ENCODE measurements at places on chromosomes 16 and 17.

GRCh38 chr17:68878226-68878885 lies 76.8 kb downstream of the ABCA8 start:
- DNase-seq, result no peak

DNA sequence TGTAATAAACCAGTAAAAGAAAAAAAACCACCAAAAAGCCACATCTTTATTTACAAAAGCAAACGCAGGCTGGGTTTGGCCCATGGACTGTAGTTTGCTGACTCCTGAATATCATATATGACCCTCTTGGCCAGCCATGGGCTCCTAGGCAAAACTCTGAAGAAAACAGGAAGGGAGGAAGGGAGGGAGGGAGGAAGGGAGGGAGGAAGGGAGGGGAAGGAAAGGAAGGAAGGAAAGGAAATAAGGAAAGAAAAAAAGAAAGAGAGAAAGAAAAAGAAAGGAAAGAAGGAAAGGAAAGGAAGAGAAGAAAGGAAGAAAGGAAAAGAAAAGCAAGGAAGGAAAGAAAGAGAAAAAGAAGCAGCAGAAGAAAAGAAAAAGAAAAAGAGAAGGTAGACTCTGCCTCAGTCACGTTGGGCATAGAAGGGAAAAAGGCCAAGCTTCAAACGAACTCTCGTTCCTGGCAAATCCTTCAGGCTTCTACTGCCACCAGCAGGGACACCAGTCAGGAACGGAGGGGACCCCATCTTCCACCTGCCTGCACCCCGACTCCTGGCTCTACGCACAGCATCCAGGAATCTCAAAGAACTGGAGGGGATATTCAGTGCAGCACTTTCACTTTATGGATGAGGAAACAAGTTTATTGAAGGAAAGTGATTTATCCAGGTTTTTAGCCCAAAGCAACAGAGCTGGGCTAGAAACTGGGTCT lies 22.1 kb downstream of the CDC42EP4 start:
- DNase-seq, result no peak

DNA sequence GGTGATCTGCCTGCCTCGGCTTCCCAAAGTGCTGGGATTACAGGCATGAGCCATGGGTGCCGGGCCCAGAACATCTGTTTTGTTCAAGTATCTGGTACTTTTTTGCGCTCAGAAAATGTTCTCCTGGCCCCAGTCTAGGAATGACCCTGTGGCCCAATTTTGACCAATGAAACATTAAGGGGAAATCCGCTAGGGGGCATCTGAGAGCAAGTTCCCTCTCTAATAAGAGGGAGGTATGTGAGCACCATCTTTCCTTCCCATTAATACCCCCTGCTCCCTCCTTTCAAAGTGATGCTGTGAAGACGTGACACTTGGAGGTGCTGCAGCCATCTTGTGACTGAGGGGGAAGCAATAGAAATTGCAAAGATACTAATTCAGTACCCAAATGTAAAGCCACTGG lies 16.5 kb upstream of the CLEC3A start:
- DNase-seq, result no peak

DNA sequence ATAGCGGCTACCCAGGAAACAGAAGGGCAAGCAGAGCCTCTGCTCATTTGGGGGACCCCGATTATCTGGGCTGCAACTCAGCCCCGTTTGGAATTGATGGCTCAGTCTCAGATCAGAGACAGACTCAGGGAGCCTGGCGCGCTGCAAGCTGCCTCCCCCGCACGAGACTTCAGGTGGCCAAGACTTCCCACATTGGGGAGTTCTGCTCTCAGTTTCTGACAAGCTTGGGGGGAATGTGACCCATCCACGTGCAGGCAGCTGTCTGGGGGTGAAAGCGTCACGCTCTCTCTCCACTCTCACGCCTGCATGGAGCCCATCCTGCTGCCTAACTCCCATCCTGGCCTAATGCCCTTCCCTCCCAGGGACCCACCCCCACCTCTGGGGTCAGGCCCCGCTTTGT lies 157.6 kb upstream of the GSE1 start:
- no peak for DNase-seq

DNA sequence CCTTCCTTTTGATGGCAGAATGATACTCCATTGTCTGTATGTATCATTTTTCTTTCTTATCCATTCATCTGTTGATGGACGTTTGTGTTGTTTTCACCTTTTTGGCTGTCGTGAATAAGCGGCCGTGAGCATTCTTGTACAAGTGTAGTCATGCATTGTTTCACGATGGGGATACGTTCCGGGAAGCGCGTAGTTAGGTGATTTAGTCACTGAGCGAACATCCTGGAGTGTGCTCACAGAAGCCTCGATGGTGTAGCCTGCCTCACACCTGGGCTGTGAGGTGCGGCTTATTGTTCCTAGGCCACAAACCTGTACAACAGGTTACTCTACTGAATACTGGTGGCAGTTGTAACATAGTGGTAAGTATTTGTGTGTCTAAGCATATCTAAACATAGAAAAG lies 136.5 kb downstream of the CMIP start:
- DNase-seq, result no peak

- no peak for DNase-seq
These were observed 217.8 kb downstream of the CHD9NB start for GRCh38 chr16:52834736-52835465.

DNA sequence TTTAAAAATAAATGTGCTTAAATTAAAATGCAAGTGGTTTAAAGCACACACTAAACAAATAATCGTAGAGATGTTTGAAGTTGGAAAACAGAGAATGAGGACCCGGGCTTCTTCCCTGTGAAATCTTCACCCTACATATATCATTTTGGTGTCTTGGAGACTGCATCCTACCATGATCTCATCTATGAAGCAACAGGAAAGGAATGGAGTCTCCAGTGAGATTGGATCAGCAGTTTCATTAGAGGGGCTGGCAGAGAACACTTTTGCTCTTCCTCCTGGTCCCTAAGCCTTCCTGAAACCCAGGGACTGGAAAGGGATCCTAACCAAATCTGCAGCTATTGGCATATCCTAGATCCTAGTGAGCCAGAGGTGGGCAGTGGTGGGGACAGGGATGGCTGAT lies 85.0 kb downstream of the GRIN2A start:
- DNase-seq, result no peak

DNA sequence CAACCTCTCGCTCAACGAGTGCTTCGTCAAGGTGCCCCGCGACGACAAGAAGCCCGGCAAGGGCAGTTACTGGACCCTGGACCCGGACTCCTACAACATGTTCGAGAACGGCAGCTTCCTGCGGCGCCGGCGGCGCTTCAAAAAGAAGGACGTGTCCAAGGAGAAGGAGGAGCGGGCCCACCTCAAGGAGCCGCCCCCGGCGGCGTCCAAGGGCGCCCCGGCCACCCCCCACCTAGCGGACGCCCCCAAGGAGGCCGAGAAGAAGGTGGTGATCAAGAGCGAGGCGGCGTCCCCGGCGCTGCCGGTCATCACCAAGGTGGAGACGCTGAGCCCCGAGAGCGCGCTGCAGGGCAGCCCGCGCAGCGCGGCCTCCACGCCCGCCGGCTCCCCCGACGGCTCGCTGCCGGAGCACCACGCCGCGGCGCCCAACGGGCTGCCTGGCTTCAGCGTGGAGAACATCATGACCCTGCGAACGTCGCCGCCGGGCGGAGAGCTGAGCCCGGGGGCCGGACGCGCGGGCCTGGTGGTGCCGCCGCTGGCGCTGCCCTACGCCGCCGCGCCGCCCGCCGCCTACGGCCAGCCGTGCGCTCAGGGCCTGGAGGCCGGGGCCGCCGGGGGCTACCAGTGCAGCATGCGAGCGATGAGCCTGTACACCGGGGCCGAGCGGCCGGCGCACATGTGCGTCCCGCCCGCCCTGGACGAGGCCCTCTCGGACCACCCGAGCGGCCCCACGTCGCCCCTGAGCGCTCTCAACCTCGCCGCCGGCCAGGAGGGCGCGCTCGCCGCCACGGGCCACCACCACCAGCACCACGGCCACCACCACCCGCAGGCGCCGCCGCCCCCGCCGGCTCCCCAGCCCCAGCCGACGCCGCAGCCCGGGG lies 1.3 kb downstream of the FOXC2 start:
- peak; percentile 70 for DNase-seq

DNA sequence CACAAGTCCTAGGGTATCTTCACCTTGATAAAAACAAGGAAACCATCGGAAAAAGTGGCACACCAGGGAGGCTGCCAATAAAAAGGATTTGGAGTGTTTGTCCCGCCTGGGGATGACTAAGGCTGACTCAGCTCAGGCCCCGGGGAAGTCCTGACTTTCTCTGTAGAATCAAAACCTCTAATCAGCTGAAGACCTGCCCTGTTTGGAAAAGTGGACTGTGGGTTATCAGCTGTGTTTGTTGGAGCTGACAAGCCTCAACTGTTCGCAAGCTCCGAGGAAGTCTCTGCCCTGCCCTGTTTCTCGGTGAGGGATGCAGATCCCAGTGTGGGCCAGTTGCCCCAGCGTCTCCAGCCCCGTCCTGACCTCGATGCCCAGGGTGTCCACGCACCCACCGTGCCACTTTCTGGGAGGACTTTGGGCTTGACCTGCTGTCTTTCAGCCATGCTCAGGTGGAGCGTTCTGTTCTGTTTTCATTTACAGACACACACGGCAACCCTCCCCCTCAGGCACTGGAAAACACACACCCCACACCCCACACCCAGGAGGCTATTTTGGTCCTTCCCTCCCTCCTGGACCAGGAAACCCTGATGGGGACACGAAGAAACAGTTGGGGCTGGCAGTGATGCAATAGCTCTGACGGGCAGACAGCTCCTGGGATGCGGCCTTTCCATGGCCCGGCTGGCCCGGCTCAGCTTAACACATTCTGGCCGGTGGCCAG lies 27.6 kb upstream of the PITPNA start:
- peak; percentile 97 for DNase-seq

GRCh38 chr16:82884320-82884898 lies 257.6 kb downstream of the CDH13 start:
- no peak for DNase-seq

DNA sequence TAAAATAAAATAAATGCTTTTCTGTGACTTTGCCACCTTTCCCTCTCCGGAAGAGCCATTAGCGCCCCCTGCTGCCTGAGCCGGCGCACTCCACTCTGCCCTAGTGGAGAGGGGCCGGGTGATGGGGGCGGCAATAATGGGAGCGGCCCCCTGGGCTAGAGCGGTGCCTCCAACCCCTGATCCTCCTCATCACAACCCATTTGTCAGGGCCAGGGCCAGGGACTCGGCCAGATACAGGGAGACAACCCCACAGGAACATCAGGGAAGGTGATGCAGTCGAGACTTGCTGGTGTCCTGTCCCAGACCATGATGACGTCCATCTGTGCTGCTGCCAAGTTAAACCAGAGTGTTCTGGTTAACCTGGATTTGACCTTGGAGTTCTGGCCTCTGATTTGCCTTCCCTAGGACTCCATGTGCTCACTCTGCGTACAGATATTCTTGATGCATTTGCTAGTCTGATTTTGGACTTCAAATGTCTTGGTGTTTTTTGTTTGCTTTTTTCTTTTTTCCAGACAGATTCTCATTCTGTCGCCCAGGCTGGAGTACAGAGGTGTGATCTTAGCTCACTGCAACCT lies 46.1 kb upstream of the BPTF start:
- peak; percentile 58 for DNase-seq

- no peak for DNase-seq
These were observed 114.7 kb downstream of the BCAS3 start for GRCh38 chr17:60792250-60792898.

GRCh38 chr16:81357711-81358260 lies 43.0 kb downstream of the GAN start:
- DNase-seq, result no peak

DNA sequence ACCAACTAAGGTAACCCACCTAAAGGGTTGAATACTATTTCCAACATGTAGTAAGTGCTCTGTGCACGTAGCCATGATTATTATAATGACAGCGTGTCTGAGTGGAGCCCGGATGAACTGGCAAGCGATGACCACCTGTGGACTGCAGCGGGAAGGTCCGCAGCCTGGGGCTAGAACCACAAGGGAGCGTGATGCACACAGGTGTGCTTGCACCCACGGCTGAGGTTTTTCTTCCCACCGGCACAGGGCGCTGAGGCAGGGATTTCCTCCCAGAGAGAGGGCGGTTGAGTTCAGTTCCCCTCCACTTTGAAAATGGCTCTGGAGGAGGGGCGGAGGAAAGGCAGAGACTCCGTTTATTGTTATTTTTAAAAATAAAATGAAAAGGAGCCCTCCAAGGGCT lies 221.7 kb upstream of the HSBP1 start:
- no peak for DNase-seq

GRCh38 chr16:54135361-54136275 lies 151.0 kb downstream of the IRX3 start:
- peak; percentile 36 for DNase-seq

DNA sequence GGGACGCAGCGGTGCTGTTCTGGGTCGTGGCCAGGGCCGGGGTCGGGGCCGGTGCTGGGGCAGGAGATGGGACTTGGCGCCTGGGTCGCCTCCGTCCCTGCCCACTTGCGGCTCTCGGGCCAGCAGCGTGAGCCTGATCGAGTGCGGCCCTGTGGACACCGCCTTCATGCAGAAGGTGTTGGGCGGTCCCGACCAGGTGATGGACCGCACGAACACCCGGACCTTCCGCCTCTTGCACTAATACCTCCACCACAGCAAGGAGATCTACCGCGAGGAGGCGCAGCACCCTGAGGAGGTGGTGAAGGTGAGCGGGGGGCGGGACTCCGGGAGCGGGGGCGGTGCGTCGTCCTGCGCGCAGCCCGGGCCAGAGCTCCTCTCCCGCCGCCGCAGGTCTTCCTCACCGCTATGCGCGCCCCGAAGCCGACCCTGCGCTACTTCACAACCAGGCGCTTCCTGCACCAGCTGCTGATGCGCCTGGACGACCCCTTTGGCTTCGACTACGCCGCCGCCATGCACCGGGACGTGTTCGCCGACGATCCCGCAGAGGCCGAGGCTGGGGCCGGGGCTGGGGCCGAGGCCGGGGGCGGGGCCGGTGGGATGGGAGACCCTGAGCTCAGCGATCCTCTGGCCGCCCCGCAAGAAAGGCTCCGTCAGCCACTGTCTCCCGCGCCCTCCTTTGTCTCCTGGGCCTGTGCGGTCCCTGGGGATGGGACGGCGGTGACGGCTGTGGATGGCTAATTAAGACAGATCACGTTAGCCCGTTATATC lies 4.5 kb upstream of the HSD17B1 start:
- no peak for DNase-seq

GRCh38 chr17:28710861-28711722 lies 596 bp downstream of the PROCA1 start:
- peak; percentile 96 for DNase-seq

GRCh38 chr17:48194097-48194550 lies 86.6 kb downstream of the SNX11 start:
- DNase-seq, result no peak

DNA sequence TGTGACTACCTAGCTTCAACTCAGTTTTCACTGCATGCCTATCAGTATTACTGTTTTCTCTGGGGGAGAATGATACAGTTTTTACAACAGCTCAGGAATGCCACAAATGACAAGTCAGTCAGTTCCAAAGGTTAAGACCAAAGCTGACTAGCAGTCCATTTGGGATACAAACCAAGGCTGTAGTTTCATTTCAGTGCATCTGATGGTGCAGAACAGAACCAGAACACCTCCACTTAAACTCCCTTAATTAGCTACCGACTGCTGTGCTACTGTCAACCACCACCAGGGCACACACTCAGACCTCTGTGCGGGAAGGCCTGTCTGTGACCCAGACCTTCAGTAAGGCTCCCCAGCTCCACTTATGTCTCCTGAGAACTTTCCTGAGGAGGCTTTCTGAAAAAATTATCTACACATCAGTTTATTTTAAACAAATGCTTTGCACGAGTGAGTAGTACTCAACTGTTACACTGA lies 20.4 kb downstream of the NFE2L1 start:
- peak; percentile 49 for DNase-seq
